ENCODE measurements at places on chromosomes 4 and X.

DNA sequence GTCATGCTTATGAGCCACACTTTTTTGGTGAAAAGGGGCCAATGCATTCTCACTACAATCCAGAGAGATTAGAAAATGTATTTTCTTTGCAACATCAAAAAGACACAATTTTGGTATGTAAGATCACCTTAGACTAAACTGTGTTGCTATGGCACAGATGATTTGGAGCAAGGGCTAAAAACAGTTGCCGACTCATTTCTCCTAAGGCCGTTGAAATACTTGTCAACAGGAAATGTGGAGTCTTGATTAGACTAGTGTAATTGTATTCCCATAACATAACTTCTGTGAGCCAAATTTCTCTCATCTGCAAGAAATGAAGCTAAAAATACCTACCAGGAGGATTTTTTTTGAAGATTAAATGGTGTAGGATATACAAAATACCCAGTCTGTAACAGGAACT, 2547.7 kb downstream of the ARAP2 start:
- DNase-seq: no peak

DNA sequence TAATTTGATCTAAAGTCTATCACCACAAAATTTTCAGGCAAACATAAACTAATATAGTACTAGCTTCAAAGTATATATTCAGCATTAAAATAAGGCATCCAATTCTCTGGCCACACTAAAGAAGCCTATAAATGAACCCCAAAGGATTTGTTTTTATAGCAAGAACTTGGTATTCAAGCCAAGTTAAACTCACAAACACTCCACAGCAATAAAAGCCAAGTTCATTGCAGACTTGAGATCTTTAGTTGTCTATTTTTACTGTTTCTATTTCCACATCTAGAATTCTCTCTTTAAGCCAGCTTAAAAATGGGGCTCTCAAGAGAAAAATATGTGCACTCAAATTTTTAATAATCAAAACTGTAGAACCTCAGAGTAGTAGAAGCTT, 51.1 kb downstream of the WDFY3 start:
- no peak for DNase-seq

- no peak for DNase-seq
Observed at GRCh38 chr4:108965016-108965415, 202.2 kb upstream of the ETNPPL start.

DNA sequence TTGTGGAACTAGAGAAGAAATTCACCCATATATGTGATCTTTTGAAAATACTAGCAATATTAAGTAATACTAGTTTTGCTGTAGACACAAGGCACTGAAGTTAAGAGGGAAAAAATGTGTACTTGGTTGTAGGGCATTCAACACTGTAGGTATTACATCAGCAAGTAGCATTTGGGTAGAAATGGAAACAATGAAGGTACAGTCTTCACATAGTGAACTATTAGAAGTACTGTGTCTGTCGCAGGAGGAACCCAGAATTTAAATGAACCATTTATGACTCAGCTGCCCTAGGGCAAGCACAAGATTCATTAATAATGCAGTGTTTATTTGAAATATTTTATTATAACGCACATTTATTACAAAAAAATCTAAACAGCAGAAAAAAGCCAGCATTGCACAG, 572.7 kb upstream of the TENM3 start:
- DNase-seq: no peak

GRCh38 chr4:5050520-5051277, 581 bp upstream of the STK32B start:
- peak; percentile 61 for DNase-seq

DNA sequence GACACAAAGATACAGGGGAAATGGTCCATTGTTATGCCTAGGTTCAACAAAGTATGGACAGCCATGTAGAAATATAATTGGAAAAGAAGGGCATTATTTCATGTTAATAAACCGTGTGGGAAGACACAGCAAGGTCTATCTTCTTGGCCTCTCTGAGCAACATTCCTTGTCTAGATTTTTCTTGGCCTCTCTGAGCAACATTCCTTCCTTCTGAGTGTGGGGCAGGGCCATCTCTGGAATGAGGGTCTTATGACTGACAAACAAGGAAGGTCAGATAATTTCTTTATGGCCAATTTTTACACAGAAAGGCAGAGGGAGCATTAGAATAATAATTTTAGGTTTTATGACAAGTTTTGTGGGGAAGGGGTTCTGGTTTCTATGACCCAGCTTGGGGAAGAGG, 24.3 kb upstream of the MAOA start:
- no peak for DNase-seq

GRCh38 chrX:18098763-18099162, 121.9 kb downstream of the BEND2 start:
- DNase-seq: no peak

GRCh38 chr4:168757500-168757899, 252.6 kb downstream of the CBR4 start:
- no peak for DNase-seq

GRCh38 chrX:33138677-33139249, 72.6 kb downstream of the DMD start:
- no peak for DNase-seq
